ENCODE measurements at places on chromosomes 4 and X.
A peak's percentile ranks its signal among the peaks of the same experiment; 100 is the strongest.

DNA sequence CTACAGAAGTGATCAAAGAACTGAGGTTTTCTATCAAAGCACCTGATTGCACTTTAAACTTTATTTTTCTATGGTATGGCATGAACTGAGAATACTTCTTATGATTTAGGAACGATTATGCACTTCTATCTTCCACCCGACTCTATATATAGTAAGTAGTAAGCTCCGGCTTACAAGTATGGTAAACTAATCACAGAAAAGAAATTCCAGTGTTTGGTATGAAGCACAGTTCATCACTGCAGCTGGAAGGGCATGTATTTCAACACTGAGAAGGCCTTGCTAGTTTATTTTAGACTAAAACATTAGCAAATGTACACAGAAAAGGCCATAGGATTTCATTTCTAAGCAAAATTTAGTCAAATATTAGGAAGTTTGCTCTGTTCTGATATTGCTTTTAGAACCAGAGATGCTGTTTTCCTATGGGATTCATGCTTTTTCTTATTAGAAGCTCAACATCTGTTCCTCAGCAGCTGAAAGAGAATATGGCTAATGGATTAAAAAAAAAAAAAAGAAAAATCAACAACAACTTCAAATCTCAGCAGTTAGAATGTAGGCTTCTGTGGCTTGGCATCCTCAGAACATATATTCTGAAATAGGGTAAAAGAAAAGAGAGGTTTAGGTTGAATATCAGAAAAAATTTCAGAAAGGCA is 273.5 kb downstream of the C4orf33 start:
- DNase-seq = no peak

- DNase-seq = peak; percentile 80
Observed at GRCh38 chr4:25098964-25099891, 61.0 kb downstream of the SEPSECS start.

GRCh38 chrX:18490806-18491555 is 65.6 kb downstream of the CDKL5 start:
- DNase-seq = no peak

DNA sequence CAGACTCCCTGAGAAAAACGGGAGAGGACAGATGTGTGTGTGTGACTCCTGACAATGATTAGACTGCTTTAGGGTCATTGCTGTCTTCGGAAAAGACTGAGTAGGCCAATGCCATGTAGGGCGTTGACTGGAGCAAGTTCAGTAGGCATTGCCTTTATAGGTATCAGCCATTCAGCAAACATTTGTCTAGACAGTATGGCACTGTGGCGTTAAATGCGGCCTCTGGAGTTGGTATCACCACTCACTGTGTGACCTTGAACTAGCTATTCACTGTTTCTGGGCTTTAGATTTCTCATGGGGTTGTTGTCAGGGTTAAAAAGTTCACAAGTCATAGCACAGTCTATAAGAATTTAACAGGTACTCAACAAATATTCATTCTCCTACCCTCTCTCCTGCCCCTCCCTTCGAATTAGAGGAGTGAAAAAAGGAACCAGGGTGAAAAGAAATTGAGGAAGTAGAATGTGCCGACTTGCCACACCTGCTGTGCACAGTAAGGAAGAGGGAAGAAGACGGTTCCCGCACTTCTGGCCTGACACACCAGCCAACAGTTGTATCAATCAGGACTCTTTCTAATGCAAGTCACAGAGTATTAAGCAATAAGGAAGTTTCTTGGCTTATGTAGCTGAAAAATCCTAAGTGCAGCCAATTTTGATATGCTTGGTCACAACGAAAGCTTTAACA is 83.2 kb upstream of the PLAC8 start:
- DNase-seq = no peak

DNA sequence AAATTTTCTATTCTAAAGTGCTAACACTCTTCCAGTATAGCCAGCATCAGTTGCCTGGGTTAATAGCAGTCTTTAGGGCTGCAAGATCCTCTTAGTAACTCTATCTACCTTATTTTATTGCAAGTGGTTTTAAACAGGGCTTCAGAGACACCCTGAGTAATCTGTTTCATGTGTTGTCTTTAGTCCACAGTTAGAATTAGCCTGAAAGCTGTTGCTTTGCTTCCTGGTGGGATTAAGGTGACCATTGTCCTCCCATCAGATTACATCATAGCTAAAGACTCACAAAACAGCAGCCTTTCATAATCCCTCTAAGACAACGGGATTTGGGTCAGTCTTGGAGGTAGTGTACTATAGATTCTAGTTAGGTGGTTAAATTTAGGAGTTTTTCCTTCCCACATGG is 7.5 kb downstream of the UCHL1 start:
- DNase-seq = no peak

DNA sequence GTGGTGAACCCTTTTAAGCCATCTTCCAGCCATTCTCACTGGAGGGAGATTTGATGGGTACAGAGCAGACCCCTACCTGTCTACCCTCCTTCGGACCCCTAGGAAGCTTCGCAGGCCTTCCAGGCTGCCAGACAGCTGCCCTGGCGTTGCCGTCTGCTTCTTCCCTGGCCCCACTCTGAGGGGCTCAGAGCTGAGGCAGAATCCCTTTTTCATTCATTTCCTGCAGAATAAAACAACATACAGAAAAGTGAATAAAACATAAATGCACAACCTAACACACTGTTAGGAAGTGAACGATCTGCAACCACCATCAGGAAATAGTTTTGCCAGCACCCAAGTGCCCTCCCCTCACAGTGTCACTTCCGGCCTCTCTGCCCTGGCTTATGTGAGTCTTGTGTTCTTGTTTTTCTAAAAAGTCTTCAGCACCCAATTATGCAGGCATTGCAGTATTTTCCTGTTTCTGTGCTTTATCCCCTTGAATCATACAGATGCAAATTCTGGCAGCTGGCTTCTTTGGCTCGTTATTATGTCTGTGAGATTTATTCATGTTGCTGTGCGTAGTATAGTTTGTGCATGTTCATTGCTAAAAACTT is 5.6 kb upstream of the ADD1 start:
- peak; percentile 43 for DNase-seq

GRCh38 chr4:140628016-140628415 is 59.3 kb upstream of the UCP1 start:
- no peak for DNase-seq

GRCh38 chr4:81062001-81062400 is 31.5 kb downstream of the BMP3 start:
- DNase-seq = no peak

- DNase-seq = peak; percentile 84
Observed at GRCh38 chr4:177596035-177596434, 153.8 kb upstream of the AGA start.

DNA sequence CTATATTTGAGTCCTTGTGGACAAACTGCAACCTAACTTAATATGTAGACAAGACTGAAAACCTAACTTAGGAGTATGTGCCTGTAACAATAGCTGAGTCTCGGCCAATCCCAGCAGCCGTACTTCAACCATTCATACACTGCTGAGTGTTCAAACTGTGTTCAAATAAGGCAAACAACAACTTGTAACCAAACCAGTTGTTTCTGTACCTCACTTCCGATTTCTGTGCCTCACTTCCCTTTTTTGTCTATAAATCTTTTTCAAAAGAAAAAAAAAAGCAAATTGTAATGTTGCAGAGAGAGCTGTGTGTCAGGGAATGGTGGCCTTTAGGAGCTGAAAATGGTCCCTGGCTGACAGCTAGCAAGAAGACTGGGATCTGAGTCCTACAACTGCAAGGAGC is 46.0 kb downstream of the GEMIN8 start:
- no peak for DNase-seq
